GM04504 (cell line): ENCODE measurements at places on chromosomes 7 and 10.

GRCh38 chr10:70921285-70921684 lies 32.9 kb upstream of the PCBD1 start:
- no peak for DNase-seq

GRCh38 chr10:130014263-130015074 lies 50.4 kb upstream of the EBF3 start:
- DNase-seq = no peak

GRCh38 chr10:52256832-52257691 lies 57.0 kb upstream of the DKK1 start:
- DNase-seq = no peak

GRCh38 chr7:106865130-106866041 lies at the start of gene PIK3CG:
TSS of gene PIK3CG (plus strand) at chr7:106865282. CDS start at chr7:106867562, 2,280 bp downstream.
- no peak for DNase-seq
